ENCODE measurements at places on chromosomes 7 and 10.
A peak's percentile ranks its signal among the peaks of the same experiment; 100 is the strongest.

DNA sequence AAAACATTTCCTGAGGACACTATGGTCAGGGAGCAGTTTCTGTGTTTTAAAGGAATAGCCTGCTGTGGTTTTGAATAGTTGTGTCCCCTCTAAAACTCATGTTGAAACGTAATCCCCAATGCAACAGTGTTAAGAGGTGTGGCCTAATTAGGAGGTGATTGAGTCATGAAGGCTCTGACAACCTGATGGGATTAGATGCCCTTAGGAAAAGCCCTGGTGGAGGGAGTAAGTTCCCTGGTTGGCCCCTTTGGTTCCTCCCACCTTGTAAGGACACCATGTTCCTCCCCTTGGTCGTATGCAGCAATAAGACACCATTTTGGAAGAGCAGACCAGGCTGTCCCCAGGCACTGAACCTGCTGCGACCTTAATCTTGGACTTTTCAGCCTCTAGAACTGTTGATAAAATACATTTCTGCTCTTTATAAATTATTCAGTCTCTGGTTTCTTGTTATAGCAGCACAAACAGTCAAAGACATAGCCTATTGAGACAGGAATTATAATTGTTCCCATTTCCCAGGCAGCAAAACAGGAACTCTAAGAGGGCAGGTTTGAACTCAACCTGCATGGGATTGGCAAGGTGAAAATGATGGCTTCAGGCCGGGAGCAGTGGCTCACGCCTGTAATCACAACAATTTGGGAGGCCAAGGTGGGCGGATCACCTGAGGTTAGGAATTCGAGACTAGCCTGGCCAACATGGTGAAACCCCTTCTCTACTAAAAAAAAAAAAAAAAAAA lies 20.5 kb upstream of the TNS3 start:
- DNase-seq = no peak

DNA sequence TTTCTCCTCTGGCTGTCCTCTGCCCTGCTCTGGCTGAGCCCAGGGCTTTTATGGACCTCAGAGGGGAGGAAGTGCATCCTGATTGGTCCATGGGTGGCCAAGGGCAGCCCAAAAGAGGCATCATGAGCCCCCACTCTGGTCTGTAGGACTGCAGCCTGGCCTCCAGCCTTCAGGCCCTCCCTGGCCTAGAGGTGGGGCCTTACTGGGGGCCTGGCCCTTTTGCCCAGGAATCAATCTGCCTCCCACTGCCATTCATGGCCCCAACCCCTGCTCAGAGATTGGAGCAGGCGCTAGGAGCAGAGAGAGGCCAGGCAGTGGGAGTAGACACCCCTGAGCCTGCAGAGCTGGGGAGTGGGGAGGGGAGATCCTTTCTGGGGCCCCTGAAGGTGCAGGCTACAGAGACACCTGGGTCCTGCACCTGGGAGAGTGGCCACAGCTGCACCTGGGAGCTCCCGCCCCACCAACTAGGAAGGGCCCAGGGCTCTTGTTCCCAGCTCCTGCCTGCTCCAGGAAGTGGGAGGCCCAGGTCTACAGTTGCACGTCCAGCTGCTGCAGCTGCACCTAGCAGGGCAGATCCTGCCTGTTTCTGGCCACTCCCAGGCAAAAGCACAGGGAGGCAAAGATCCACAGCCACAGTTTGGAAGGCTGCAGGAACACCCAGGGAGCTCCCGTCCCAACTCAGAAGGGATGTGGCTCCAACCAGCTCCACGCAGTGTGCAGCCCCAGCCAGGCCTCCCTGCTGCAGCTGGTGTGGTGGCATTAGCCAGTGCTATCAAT lies 6.4 kb upstream of the DYNC2I1 start:
- no peak for DNase-seq

- no peak for DNase-seq
Measured at GRCh38 chr7:149568218-149568617, 70.6 kb upstream of the ZNF746 start.

DNA sequence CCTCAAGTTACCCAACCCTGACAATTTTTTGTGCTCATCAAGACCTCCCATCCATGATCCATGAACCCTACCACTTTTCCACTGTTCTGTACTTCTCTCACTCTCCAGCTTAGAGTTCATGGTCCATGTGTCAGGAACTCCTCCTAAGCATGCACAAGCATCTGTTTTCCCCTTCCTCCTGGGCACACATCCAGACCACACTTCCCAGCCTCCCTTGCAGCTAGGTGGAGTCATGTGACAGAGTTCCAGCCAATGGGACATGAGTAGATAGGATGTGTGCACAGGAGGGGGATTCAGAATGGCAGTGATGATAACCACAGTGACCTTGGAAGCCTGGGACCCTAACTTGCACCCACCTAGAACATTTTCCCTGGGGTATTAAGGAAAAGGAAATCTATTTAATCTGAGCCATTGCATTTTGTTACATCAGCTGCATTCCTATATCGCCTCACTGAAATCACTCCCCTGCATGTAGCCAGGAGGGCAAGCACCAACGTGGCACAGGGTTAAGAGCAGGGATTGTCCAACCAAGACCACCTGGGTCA lies 9.6 kb upstream of the FRMPD2 start:
- DNase-seq = no peak

- no peak for DNase-seq
Measured at GRCh38 chr7:139224219-139224618, 6.8 kb upstream of the UBN2 start.

DNA sequence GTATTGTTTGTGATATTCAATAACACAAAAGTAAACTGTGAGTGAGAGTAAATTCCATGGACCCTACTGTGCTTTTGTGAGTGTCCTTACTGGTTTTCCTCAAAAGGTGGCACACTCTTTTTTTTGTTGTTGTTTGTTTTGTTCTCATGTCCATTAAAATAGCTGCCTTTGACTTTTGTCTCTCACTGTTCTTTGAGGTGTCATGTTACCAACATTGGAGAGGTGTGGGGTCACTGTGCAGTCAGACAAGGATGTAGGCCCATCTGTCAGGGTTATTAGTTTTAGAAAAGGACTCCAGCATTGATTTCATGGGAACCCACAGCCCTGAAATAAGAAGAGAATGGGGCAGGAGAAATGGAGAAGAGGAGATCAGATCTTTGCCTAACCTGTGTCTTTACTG lies 383.1 kb downstream of the SORCS3 start:
- peak; percentile 21 for DNase-seq

GRCh38 chr7:96233084-96233483 lies 88.8 kb downstream of the SLC25A13 start:
- DNase-seq = no peak

GRCh38 chr10:86779220-86780017 lies 23.0 kb downstream of the BMPR1A start:
- no peak for DNase-seq

GRCh38 chr7:151114151-151115090 lies 28.1 kb downstream of the AGAP3 start:
- DNase-seq = no peak

DNA sequence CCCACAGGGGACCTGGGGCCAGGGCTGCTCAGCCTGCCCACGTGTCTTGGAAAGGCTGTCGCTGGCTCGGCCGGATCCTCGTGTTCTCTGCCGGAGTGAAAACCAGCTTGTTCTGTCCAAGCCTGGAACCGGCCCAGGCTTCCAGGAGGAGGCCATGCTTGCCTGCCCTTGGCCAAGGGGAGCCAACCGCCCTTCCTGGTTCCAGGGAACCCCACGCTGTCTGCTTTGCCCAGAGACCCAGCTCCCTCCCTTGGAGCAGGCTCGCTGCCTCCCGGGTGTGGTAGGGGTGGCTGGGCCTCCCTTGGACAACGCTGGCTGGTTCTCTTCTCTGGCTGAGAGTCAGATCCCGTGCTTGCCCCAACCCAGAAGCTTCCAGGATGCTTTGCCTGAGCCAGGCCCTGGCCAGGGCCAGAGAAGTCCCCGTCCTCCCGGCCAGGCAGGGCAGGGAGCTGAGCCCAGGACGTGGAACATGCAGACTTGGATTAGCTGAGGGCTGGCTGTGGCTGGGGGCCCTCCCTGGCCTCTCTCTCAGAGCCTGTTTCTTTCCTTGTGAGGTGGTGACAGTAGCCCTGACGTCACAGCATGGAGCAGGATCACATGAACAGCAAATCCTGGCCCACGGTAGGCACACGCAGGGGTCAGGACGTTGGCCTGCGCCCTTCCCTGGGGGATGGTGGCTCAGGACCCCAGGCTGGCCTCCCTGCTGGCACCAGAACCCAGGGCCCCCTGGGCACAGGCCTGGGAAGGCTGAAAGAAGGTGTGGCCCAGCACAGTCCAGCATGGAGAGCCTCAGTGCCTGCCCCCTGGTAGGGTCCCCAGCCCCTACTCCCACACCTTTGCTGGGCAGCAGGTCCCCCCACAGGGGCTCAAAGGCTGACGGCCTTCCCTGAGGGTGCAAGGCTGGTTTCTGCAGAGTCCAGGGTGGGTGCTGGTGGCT lies 67.5 kb downstream of the PWWP2B start:
- no peak for DNase-seq

GRCh38 chr7:137147338-137147720 lies 196.2 kb downstream of the PTN start:
- no peak for DNase-seq

GRCh38 chr10:131972474-131973071 lies 9.2 kb downstream of the BNIP3 start:
- no peak for DNase-seq

Measured in NCI-H1105 treated with DMSO at 0.1 percent for 48 hours (cell line).